Small intestine (tissue), 16 donors: ENCODE measurements at places on chromosomes 13 and 19.

- no peak for DNase-seq
Measured at GRCh38 chr19:16339361-16339725, 14.7 kb downstream of the KLF2 start.

GRCh38 chr13:43596006-43596405, 190.8 kb downstream of the ENOX1 start:
- no peak for DNase-seq

DNA sequence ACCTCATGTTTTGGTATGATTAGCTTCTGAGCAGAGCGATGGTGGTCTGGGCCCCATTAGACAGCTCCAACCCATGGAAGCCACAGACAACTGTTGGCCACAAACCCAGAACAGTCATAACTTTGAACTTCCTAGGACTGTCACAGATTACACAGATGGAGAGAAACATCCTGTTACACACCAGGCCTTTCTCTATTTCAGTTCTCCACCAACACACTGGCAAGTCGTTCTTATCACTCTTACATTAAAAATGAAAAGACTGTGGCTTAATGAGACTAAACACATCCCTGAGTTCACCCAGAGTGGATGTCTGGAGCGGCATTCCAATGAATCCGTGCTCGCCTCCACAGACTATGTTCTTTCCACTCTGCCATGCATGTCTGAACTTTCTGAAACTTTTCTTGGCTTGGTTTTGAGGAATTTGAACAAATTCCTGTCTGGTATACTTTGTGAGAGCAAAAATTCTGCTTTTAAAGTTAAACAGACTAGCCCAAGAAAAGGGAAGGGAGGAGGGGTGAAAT, 109.1 kb downstream of the NALCN start:
- no peak for DNase-seq

DNA sequence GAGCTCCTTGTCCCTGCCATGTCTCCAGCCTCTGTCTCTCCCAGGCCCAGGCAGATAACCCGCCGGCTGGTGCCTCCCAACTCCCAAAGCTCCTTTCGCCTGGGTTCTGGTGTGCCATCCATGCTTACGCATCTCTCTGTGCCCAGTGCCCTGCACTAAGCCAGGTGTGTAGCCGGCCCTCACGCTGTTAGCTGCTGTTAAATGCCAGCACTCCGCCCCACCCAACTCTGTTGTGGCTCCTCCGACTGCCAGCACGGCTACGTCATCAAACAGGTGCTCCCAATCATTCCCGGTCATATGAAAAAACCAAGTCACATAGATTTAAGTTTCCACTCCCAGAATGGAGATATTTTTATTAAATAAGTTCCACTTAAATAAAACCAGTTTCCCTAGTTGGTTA, 7.0 kb upstream of the HSPH1 start:
- DNase-seq: no peak

- peak; percentile 58 for DNase-seq
Measured at GRCh38 chr13:41004875-41005693, 14.0 kb downstream of the ELF1 start.

GRCh38 chr19:10105509-10106099, 558 bp upstream of the PPAN start:
- no peak for DNase-seq

GRCh38 chr13:73419186-73419585, 360.4 kb downstream of the KLF5 start:
- no peak for DNase-seq

GRCh38 chr13:75687150-75687763, 51.1 kb downstream of the LMO7 start:
- DNase-seq: peak; percentile 47

GRCh38 chr13:73948848-73949529, 185.2 kb downstream of the KLF12 start:
- DNase-seq: no peak

- no peak for DNase-seq
Measured at GRCh38 chr19:960020-960419, 24.1 kb upstream of the WDR18 start.

DNA sequence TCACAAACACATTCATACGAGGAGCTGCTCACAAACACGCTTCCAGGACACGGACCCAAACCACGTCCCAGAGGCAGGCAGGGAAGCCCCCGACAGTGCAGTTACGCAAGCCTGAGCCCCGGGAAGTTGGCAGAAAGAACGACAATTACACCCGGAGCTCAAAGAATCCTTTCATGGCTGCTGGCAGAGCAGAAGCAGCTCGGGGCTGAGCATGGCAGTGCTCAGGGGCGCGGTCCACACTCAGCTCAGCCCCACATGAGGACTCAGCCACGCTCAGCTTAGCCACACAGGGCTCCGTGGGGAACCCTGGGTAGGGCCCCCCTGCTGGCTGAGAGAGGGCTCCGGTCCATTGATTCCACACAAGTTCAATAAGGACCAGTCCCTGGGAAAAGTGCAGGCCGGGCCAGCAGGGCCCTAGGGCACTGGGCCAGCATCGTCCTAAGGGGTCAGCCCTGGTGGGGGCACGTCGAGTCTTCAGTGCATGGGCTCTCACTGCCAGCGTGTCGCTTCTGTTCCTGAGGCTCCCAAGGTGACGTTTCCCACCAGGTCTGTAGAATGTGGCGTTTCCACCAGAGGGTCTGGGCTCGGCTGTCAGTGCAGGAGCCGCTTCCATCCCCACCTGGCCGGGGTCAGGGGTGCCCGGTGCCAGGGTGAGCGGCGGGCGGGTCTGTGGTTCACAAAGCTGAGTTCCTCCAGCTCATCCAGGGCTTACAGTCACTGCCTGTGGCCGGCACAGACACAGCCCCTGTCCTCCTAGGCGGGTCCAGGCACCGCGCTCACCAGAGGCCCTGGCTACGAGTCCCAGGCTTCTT, 23.1 kb downstream of the GAS6 start:
- DNase-seq: no peak

GRCh38 chr19:33226550-33227241, 1.0 kb upstream of the SLC7A10 start:
- no peak for DNase-seq
